Heart right ventricle (tissue), 16 donors: ENCODE measurements at places on chromosomes 4 and X. TPM values are rescaled to one million over a fixed set of nuclear protein-coding genes. Genes with fewer than 3 reads are reported as not detected.

DNA sequence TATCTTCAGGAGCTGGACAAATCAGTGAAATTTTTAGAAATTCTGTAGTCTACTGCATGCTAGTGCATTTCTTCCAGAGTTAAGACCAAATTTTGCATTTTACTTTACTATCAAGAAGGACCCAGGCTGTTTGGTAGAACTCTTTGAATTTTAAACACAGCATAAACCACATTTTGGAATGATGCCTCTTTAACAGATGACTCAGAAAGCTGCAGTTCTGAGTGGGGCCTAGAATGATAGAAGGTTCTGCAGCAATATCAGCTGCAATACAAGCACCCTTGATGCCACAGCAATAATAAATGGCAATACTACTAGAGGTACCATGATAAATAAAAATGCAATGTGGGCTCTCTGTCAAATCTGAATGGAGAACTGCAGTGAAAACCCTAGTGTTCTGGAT is 198.7 kb downstream of the TMA16 start:
- no peak for DNase-seq

GRCh38 chr4:41763729-41764128 is 15.2 kb upstream of the PHOX2B start:
- DNase-seq = no peak

DNA sequence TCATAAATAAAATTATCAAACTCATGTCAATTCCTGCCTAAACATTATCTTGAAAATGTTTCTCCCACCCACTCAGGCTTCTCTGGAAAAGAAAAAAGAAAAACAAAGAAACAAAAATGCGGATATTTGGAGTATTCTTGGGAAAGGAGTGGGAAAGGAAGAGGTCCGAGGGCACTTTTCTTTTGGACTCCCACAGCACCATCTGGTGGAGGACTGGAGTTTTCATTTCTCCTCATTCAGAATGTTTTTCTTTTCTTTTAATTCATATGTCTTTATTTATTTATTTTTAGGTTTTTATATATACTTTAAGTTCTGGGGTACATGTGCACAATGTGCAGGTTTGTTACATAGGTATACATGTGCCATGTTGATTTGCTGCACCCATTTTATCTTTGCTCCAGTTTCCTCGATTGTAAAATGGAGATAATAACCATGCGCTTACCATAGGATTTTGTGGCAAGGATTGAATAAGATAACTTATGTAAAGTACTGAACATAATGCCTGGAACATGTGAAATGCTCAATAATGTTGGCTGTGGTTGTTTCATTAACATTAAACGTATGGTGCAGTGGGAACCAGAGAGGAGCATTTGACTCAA is 8.0 kb upstream of the KCNE5 start:
- no peak for DNase-seq

DNA sequence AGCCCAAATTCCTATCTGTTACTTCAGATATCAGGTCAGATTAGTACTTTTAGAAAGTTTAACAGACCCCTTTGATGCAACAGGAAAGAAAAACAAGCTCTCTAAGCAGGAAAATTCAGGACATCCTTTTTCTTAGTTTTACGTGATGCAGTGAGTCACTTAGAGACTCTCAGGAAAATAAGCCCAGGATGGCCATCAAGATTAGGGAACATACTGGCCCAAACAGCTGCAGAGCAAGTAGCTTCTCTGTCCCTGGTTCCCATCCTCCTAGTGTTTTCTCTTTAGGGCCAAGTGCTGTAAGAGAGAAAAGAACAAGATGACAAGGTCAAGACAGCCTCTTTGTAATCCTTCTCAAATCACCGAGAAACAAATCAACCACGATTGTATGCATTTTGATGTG is 219.1 kb downstream of the ZNF674 start:
- DNase-seq = no peak

GRCh38 chr4:26372525-26373172 is 51.8 kb downstream of the RBPJ start:
- no peak for DNase-seq

GRCh38 chrX:103608306-103608963 is 672 bp downstream of the TCEAL3 start:
- DNase-seq = peak; percentile 9

GRCh38 chrX:10404436-10404835 is 215.9 kb downstream of the MID1 start:
- DNase-seq = no peak

- no peak for DNase-seq
These were observed 140.3 kb upstream of the CXCL13 start for GRCh38 chr4:77465271-77465670.

GRCh38 chrX:131845771-131846170 is 177.3 kb upstream of the STK26 start:
- DNase-seq = no peak

- DNase-seq = no peak
These were observed 125.0 kb downstream of the THOC2 start for GRCh38 chrX:123607806-123608205.

DNA sequence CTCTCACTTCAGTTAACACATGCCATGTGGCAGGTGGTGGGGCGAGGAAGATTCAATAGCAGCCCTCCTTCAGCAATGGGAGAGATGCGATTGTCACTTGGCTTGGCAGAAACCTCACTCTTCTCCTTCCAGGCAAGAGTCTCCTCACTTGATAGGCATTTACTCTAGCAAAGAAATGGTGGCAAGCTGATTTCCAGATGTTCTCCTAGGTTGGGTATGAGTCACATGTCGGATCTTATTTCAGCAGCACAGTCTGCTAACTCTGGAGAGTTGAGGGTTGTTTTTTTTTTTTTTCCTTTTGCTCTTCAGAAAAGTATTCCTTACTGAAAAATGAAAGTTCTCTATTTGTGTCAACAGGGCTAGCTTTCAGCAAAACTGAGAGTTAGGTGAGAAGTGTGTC is 119.5 kb upstream of the CHRDL1 start:
- DNase-seq = no peak

GRCh38 chrX:73069365-73070035 is 9.8 kb downstream of the PABPC1L2A start:
- DNase-seq = no peak

- DNase-seq = no peak
These were observed 9.0 kb upstream of the TSPYL2 start for GRCh38 chrX:53073115-53073586.

GRCh38 chr4:111228396-111228795 is 605.5 kb upstream of the PITX2 start:
- no peak for DNase-seq

DNA sequence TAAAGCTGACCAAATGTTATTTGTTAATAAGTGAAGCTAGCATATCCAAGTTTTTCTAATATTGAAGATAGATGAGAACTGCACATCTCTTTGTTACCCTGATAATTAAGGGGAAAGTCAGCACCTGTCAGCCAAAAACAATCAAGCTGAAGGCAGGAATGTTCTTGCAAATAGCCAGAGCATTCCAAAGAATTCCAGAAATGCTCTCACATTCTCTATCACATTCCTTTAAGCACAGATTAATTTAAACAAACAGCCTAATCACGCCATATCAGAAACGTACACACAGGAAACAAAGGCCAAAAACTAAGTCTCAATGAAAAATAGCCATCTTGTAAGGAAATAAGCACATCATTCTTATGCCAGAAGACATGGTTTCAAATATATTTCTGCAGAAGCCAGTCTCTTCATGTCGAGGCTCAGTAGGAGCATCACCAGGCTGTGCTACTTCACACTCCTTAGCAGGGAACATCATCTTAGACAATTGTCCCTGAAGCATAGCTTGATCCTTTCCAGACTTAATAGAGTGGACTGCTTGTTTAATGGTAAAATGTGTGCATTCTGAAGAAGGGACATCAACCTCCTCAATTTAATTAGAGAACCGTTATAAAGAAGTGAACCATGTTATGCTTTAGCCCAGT is 252.9 kb upstream of the TTC29 start:
- DNase-seq = no peak

GRCh38 chr4:1478766-1479355 is 72.6 kb upstream of the NKX1-1 start:
- no peak for DNase-seq

- no peak for DNase-seq
These were observed 68.8 kb downstream of the NPY1R start for GRCh38 chr4:163263606-163264005.

- no peak for DNase-seq
These were observed 43.1 kb upstream of the ZCCHC12 start for GRCh38 chrX:118780509-118780908.

- DNase-seq = no peak
These were observed 21.1 kb upstream of the GPR50 start for GRCh38 chrX:151155234-151155633.

GRCh38 chr4:36944232-36944631 is 300.3 kb upstream of the NWD2 start:
- no peak for DNase-seq

DNA sequence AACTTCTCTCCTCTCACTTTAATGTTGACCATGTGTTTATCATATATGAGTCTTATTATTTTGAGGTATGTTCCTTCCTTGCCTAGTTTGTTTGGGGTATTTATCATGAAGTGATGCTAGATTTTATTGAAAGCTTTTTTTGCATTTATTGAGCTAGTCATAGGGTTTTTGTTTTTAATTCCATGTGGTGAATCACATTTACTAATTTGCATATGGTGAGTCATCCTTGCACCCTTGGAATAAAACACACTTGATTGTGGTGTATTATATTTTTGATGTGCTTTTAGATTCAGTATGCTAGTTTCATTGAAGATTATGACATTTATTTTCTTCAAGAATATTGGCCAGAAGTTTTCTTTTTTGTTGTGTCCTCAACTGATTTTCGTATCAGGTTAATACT is 464.6 kb downstream of the PCDH18 start:
- no peak for DNase-seq

DNA sequence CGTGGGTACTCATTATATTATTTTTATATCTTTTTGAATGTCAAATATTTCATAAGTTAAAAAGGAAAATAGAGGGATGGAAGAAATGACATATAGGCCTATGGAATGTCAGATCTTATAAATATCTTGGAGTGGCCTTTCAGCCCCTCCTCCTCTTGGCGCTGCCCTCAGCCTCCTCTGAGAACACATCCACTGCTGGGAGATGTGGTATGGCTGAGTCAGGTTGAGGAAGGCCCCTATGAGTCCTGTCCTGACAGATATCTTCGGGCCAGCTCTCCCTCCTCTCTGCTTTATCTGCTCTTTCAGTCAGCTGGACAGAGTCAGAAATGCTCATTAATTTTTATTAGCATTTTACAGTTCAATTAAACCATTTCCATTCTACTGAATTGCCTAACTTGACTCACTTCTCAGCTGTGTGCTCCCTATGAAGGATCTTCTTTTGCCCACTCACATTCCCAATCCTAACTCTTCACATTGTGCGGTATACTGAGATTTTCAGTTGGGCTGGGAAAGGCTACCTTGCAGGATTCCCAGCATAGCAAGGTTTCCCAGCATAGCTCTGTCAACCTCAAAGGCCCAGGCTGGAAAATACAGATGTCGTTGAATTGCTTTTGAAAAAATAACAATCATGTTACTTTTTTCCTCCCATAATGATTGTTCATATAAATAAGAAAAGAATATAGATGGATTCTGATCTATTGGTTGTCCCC is 128.0 kb downstream of the ARHGEF9 start:
- DNase-seq = peak; percentile 4

GRCh38 chrX:113548308-113549015 is 707.8 kb upstream of the AMOT start:
- no peak for DNase-seq

DNA sequence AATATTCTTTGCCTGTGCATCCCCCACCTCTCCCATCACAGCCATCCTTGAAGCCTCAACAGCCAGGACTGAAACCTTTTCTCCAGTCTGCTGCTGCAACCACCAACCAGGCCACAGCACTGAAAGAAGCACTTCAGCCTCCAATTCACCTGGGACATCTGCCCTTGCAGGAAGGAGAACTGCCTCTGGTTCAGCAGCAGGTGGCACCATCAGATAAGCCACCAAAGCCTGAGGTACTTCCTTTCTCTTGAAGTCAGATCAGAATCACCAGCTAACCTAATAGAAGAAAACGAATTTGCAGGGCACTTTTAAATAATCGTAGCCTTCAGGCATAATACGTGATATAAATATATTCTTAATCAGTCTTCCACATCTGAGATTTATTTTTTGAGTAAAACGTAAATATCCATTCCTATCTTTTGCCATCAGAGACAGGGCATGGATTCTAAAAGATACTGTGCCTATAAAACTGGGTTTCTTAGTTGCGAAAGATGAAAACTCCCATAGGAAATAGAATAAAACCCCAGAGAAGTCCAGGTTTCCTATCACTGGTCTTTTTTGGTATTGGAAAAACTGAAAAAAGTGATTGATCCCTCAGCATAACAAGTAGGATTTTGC is 9.5 kb downstream of the AMBN start:
- peak; percentile 15 for DNase-seq

DNA sequence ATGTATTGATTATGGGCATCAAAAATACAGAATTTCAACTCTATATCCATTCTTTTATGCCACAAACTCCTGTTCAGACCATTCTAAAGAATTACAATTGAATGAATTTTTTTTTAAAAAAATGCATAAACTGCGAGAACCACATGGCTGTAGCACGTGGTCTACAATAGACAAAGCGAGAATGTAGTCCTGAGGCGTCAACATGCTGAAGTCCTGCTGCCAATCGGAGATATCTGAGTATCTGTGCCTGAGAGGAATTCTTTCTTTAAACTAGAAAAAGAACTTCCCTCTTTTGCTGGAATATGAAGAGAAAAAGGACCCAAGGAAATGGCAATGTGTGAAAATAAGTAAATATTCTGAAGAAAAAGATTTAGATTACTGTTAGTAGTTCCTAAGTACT is 105.7 kb downstream of the CDS1 start:
- DNase-seq = no peak

DNA sequence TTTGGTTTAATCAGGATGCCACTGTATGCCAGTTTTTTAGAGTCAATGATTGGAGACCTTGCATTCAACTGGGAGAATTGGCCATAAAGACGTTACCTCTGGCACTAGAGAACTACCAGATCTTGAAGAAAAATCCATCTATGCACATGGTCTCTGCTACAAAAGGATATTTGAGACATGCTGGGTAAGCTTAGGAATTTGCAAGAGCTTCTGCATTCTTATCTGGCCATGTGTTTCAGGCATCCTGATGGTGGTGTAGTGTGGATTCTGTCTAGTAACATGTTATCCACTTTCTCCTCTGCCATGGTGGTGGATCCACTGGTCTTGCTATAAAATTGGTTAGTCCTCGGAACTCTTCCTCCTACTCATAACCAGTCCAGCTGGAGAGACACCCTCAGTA is 185.3 kb upstream of the WDFY3 start:
- no peak for DNase-seq

DNA sequence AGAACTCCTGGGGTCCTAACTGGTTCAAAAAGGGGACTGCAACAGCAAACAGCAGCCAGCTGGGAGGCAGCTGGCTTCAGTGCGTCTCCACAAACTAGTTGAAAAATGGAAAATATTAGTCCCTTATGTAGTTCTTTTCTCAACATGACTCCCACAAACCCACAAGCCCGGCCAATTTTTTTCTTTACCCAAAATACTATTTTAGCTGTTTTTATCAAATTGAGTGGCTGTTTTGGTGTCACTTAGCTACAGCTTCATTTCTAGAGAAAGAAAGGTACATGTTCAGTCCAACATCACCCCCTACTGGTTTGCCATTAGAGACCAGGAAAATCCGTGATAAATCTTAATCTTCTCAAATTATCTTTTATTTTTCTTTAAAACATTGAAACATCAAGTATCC is 97.2 kb downstream of the GUCY2F start:
- no peak for DNase-seq

NLGN3 gene
- 0.51 TPM for total RNA-seq

DCAF8L1 gene
- total RNA-seq = not detected

WDFY3 gene
- 50.9 TPM for total RNA-seq

PLXNB3 gene
- total RNA-seq = 5.8 TPM

PROM1 gene
- total RNA-seq = 15.0 TPM

GATA1 gene
- total RNA-seq = not detected

SPANXN3 gene
- total RNA-seq = not detected

CSN2 gene
- total RNA-seq = not detected

GALNT7 gene
- 2.6 TPM for total RNA-seq

GRID2 gene
- total RNA-seq = not detected

ETDB gene
- total RNA-seq = not detected
